ENCODE measurements at places on chromosomes 16 and 17.
A peak's percentile ranks its signal among the peaks of the same experiment; 100 is the strongest.

DNA sequence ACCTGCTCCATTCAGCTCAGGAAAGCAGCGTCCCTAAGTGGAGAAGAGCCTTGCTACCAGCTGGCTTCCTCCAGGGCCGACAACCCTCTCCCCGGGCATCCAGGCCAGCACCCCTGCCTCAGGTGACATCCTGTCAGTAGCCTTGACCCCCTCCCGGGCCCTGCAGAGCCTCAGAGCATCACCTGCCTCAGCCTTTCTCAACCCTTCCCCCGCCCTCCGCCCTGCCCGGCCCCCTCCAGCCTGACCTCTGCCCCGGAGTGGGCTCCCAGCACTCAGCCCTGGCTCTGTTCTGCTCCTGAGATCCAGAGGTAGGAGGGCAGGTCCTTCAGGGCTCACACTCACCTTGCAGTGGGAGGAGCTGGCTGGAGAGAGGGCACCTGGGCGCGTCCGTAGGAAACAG, 73.8 kb upstream of the METRNL start:
- no peak for DNase-seq

- no peak for DNase-seq
Measured at GRCh38 chr16:4058386-4058785, 57.9 kb downstream of the ADCY9 start.

- DNase-seq: no peak
Measured at GRCh38 chr16:73095142-73095820, 47.4 kb upstream of the ZFHX3 start.

- DNase-seq: no peak
Measured at GRCh38 chr17:78679495-78680395, 102.3 kb downstream of the CYTH1 start.

- DNase-seq: no peak
Measured at GRCh38 chr17:21814776-21815175, 122.5 kb downstream of the KCNJ18 start.

DNA sequence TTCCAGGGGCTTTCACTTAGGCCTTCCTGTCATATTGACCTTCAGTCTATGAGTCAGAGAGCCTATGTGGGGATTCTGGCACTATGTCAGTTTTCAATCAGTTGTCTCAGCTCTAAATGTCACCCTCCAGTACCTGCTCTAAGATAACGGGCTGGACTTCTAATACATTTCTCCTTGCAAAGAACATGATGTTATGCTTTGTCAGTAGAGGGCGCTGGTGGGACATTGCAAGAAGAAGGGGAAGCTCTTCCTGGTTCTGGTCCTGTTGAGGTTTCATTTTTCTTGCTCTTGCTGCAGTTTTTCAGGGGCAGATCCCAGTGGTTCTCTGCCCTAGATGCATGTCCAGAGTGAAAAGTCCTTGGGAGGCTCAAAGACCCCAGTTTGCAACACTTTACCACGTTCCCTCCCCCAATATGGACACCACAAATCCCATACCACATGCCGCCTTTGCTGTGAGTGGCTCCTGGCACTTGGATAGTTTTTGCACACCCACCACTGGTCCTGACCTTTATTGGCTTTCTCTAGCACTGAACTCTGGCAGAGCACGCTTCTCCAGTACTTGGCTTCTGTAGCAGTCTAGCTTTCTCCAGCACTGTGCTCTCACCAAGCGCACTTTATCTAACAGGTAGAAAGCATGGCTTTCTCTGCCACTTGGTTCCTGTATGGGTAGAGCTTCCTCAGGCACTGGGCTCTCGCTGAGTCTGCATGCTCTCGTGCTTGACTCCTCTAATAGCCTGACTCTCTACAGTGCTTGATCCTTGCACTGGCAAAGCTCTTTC, 49.0 kb downstream of the BCL7C start:
- peak; percentile 27 for DNase-seq

- DNase-seq: no peak
Measured at GRCh38 chr16:70594569-70594968, 51.8 kb upstream of the IL34 start.

- no peak for DNase-seq
Measured at GRCh38 chr16:70662991-70663523, 16.7 kb downstream of the IL34 start.

GRCh38 chr16:4935241-4935855, 1.6 kb downstream of the PPL start:
- DNase-seq: no peak

DNA sequence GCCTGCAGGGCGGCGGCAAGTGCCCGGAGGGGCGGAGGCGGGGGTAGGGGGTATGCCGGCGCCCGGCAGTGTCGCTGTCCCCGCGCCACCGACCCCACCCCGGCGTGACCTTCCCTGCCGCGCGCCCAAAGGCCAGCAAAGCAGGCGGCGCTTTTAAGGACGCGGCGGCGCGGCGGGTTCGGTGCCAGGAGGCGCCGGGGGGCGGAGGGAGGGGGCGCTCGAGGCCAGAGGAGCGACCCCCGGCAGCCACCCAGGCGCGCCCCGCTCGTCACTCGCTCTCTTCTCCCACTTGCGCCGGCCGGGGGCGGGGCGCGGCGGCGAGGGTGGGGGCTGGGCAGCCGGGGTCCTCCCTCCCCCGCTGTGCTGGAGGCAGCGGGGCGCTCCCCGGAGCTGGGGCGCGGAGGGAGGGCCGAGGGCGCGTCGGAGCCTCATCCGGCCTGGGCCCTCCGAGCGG, 8.6 kb upstream of the BAHCC1 start:
- no peak for DNase-seq

DNA sequence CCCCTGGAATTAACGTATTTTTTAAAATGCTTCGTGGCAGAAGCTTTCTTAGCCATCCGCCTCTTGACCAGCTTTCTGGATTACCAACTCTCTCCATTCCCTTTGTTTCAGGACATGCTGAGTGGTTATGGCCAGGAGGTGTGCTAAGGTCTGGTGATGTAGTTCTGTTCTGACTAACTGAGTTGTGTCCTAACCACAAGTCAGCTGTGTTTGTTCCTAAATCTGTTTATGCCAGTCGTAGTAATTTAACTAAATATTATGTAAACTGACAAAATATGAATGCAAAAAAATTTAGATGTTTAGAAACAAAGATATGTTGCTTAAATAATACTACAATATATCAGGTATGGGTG, 61.6 kb downstream of the MRTFB start:
- no peak for DNase-seq

DNA sequence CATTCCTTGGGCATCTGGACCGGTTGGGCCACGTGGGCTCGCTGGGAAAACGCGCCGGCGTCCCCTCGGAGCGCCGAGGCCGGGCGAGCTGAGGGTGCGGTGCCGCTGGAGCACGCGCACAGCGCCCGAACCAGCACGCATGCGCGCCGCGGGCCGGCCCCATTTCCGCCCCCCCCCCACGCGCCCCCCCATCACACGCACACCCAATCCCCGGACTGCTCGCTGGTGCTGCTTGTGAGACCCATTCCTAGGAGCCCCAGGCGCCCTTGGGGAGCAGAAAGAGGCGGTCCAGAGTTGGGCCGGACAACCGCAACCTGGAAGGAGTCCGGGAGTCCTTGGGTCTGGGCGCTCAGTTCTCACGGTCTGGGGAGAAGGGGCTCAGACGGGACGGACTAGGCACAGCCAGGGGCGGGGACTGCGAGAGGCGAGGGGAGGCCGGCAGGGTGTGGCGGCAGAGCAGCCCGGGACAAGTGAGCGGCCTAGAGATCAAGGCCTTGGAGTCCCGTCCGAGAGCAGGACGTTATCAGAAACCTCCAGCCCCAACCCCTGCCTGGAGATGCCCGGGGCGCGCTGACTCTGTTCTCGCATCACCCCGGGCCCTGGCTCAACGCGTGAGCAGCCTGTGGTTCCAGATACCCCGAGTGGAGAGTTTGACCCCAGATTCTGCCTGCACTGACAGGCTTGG, 6.0 kb upstream of the CBX8 start:
- no peak for DNase-seq

- DNase-seq: no peak
Measured at GRCh38 chr17:49742166-49742638, 21.7 kb downstream of the FAM117A start.

DNA sequence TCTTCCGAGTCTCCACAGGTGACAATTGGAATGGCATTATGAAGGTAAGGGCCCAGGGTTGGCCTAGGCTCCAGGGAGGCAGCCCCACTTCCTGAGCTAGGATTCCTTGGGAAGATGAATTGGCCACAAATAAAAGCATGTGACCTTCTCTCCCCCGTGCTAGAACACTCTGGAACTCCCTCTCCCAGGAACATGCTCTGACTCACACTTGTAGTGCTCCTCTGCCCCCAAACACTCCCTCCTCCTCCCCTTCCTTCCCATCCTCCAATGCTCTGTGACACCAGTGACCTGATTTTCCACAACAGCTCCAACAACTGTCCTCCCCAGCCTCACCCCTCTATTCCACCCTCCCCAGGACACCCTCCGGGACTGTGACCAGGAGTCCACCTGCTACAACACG, 16.4 kb upstream of the ABCC3 start:
- no peak for DNase-seq

DNA sequence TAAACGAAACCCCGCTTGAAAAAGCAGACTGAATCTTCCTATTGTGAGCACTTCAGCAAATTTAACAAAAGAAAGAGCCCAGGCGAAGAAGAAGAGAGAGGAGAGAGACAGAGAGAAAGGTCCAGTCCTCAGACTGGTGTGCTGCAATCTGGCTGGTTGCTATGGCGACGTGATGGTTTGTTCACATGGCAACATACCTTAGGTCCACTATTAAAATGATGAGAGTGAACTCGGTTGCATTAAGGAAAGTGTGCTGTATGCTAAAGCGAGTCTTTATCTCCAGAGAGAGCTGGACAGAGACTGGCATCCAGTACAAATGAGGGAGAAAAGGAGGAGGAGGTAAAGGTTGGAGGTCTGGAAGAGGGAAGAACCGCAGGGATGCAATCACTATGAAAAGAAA, 271.8 kb upstream of the ZFHX3 start:
- no peak for DNase-seq

GRCh38 chr17:76265624-76266243, 586 bp downstream of the UBALD2 start:
- no peak for DNase-seq

DNA sequence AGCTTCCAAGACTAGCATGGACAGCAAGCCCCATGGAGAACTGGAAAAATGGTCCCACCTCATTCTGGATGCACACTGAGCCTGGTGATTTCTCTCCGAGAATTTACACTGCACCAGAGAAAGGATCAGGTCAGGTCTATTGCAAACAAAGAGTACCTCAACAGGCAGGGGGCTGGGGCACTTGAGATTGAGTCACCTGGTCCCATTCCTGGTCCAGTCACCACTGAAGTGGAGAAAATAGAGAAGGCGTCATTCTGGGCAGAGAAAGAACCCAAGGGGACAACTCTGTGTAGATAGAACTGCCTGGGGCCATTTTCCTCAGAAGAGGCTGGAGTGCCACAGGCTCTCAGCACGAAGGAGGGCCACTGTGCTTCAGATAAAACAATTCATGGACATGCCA, 38.4 kb downstream of the CENPV start:
- DNase-seq: no peak

- DNase-seq: no peak
Measured at GRCh38 chr17:65677932-65678331, 116.5 kb upstream of the AXIN2 start.

GRCh38 chr17:21288571-21289017, 4.1 kb downstream of the MAP2K3 start:
- no peak for DNase-seq

DNA sequence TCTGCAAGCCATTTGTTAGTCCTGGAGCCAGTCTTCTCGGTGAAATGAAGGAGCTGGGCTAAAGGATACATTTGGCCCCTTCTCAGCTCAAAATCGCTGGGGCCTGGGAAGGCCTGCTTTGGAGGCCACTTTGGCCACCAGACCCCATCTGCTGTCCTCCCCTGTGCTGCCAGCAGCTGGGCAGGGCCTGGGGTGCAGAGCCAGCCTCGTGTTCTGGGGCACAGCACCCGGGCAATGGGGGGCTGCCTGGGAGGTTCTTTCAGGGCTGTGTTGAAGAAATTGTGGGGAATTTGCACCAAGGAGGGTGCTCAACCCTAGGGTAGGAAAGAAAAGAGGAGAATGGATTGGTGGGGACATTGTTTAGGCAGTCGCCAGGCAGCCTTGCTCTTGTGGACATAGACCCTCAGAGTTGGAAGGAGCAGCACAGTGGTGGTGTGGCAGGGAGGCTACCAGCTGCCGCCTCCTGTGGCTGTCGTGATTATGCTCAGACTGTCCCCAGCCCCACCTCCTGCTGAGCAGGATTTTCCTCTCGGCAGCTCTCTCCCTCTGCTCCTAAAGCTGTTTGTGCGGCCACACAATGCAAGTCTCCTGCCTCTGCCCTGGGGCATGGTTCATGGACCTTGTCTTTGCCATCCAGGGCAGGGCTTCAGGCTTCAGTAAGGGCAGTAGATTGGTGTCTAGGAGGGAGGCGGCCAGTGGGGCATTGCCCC, 174.8 kb downstream of the NTN1 start:
- DNase-seq: no peak

DNA sequence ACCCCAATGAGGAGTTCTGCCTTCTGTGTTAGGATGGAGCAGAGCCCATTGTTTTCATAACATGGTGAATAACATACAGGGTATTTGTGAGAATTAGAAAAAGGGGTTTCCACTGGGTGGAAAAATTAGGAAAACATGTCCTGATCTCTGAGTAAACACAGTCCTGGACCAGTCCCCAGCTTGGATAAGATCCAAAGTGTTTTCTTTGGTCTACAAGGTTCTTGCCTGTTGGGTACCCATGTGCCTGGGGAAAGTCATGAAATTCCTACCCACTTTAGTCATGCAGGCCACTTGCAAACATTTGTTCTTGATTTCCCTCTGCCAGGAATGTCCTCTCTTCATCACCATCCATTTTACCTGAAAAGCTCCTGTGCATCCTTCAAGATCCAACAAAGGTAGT, 164.8 kb upstream of the DYNLRB2 start:
- DNase-seq: no peak

DNA sequence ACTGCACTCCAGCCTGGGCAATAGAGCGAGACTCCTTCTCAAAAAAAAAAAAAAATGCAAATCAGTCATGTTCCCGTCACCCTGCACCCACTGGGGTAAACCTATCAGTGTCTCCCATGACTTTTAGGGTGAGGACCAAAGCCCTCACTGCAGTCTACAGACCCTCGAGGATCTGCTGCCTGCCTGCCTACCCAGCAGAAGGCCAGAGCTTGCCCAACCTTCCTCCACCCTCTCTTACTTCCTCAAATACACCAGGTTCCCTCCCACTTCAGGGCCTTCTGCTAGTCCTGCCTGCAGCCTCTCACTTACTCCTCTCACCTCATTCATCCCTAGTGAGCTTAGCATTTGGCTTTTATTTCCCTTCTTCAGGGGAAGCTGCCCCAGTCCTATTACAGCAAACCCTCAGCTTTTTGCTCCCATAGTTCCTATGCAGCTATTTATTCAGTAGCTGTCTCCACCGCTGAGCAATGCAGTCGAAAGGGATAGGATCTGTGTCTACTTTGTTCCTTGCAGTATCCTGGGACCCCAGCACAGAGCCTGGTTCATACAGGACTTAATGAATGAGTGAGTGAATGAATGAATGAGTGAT, 17.8 kb upstream of the TOB1 start:
- no peak for DNase-seq

Data from activated CD8-positive, alpha-beta memory T cell treated with anti-CD3 and anti-CD28 coated beads for 48 hours (primary cell).